ENCODE measurements at places on chromosomes 6 and 20.

DNA sequence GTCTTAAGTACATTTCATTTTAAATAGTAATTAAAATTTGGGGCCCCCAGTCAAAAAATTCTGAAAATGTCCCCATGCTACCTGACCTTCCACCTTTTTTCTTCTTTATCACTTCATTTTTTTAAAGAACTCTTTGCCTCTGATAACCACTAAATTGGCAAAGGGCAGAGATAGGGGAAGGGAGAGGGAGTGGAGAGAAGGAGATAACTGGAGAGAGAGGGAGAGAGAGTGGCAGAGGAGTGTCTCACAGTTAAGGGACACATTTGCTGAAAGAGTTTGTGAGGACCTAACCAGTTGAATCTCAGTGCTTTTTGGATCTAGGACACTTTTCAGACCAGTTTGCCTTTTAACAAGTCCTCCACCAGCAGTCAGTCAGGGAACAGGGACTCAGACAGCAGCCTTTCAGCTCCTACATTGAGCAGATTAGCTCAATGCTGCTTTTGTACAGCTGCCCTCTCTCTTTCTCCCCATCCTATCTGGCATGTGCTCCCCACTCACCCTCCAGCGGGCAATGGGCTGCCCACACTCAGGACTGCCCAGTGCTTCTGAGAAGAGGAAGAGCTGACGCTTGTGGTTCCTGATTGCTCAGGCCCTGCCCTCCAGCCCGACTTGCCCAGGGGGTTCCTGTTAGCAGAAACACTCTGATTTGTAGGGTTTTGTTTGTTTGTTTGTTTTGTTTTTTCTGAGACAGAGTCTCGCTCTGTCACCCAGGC is 14.4 kb downstream of the ARMC2 start:
- DNase-seq: no peak

- no peak for DNase-seq
Measured at GRCh38 chr6:140208286-140208685, 833.8 kb upstream of the CITED2 start.

GRCh38 chr20:13684566-13685222 is 46.0 kb upstream of the TASP1 start:
- no peak for DNase-seq

- DNase-seq: no peak
Measured at GRCh38 chr6:74742793-74743508, 462.9 kb downstream of the COL12A1 start.

DNA sequence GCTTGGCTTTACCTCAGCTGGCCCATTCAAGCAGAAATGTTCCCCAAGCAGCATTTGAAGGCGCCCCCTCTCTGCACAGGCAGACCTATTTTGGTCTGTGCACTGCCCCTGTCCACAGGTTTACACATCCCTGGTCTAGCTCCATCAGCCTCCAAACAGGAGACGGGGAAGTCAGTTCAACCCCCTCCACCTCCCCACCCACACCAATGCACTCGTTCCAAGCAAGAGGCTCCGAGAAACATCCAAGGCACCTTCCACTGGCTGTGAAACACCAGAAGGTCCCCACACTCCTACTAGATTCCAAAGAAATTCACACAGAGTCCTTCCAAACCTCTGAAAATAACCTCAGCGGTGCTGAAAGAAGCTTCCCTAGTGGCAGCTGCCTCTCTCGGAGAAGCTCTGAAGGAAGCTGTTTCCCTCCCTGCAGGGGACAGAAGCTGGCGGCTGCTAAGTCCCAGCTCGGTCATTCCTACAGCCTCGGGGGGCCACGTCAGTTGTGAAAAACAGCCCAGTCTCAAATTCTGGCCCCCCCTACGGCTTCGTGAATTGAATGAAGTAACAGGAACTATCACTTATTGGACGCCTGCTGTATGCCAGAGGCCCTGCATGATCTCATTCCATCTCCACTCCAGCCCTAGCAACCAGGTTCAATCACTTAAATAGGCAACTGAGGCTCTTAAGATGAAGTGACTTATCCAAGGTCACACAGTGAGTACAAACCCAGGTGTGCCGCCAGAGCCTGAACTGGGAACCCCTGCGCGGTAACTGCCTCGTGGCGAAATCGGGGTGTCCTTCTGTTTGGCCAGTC is 815 bp downstream of the SPATA2 start:
- DNase-seq: no peak

DNA sequence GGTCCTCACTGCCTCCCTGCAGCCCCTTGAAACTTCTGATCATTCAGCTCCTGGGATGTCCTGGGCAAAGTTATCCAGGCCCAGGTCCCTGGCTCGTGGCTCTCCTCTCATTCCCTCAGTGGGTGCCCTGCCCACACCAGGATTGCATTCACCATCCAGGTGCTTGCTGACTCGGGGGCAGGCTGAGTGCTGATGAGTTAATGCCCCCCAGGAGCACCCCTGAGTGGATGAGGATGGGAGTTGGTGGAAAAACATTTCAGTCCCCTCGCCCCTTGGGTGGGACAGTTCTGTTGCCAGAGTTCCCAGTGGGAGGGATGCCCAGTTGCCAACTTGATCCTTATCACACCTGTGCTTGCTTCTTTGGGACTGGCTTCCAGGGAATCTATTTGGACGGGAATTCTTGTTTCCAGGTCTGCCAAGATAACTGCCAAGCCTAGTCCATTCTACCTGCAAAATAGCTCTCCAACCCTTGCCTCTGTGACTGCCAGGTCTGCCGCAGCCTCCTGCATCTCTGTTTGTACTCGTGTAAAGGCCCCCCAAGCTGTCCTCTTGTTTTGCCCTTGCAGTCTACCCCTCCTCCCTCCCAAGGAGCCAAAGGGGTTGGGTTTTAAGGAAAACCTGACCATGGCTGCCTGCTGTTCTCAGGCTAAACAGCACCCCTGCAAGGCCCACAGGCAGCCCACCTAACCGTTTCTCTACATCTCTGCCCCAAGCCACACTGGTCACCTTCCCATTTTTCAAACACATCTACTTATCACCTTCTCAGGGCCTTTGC is 11.6 kb upstream of the RSPO4 start:
- no peak for DNase-seq
